Stimulated activated CD8-positive, alpha-beta memory T cell treated with anti-CD3 and anti-CD28 coated beads, Interleukin-4, amount 100 ng/mL, for 4 hours (primary cell): ENCODE measurements at places on chromosomes 16 and 17.

- DNase-seq: no peak
Observed at GRCh38 chr16:84049403-84050060, 6.9 kb upstream of the SLC38A8 start.

- DNase-seq: no peak
Observed at GRCh38 chr17:11671126-11671525, 72.9 kb downstream of the DNAH9 start.

- no peak for DNase-seq
Observed at GRCh38 chr17:82697808-82698064, 762 bp downstream of the RAB40B start.

- DNase-seq: no peak
Observed at GRCh38 chr16:86346034-86346433, 164.3 kb upstream of the FOXF1 start.

- no peak for DNase-seq
Observed at GRCh38 chr16:59510008-59510424, 775.9 kb upstream of the GOT2 start.
